ENCODE measurements at places on chromosomes 16 and 17.

DNA sequence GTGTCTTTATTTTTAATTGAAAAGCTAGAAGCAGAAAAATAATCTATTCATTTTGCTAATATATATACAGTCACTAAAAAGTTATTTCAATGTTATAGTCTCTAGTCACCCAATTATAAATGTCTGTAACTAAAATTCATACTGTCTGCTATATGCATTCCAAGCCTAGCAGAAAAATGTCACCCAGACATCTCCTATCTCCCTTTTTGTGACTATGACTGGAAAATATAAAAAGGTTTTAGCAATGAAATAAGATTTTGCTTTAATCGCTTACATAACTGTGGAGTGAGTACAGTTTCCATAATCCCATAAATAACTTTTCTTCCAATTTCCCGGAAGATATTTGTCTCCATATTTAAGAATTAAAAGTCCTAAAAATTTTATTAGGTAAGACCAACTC, 88.6 kb downstream of the BRIP1 start:
- DNase-seq = no peak

DNA sequence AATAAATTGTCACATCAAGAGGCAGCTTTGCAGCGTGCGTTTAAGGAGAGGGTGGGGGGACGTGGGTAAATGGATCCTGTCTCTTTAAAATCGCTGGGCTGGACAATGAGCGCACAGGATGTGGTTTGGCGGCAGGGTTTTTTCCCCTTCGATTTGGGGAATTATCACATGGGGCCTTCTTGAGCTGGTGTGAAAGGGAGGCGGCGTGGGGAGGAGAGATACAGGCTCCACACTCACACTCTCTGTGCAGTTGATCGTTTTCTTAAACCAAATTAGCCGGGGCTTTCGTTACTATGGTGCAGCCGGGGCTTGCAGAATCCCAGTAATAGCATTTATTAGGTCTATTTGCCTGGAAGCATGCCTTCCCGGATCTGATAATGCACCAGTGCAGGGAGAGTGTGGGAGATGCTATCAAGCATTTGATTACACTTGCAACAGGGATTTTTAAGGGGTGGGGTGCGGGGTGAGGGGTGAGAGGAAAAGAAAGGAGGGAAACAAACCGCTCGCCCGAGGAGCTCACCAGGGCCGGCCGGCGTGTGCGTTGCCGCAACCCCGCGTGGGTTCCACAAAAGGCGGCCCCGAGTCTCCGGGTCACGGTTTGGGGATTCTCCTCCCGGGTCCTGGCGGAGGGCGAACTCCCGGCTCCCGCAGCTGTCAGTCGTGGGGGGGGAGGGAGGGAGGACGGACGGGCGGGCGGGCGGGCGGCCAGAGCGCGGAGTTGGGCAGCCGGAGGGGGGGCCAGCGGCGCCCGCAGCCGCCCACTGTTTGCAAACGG, 58.8 kb upstream of the GSE1 start:
- peak; percentile 75 for DNase-seq

- no peak for DNase-seq
Observed at GRCh38 chr17:74531231-74531761, at the start of gene CD300LB. TSS of gene CD300LB (minus strand) at chr17:74531475. CDS start at chr17:74531350, 125 bp downstream.

DNA sequence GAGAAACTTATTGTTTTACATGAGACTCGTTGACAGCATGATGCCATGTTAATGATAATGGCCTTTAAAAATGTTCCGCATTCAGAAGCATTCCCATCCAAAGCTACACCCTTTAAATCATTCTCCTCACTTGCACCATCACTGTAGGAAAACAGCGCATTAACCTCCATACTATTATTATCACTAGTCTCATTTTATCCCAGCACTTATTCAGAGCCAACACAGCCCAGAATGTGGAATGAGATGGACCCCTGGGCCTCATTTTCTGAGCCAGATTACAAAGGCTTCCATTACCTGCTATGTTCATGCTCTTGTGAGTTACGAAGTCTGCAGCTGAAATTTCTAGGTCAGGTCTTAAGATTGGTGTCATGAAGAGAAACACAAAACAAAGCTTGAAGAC, 159.4 kb downstream of the HS3ST3A1 start:
- DNase-seq = no peak

GRCh38 chr16:11667221-11667823, 933 bp upstream of the SNN start:
- no peak for DNase-seq

- no peak for DNase-seq
Observed at GRCh38 chr16:71339236-71340171, 19.0 kb upstream of the CALB2 start.

GRCh38 chr17:21194703-21195102, 19.3 kb downstream of the TMEM11 start:
- peak; percentile 96 for DNase-seq
